ENCODE measurements at places on chromosomes 1 and 21.

- no peak for DNase-seq
Measured at GRCh38 chr21:46098303-46099141, 610 bp downstream of the COL6A2 start.

DNA sequence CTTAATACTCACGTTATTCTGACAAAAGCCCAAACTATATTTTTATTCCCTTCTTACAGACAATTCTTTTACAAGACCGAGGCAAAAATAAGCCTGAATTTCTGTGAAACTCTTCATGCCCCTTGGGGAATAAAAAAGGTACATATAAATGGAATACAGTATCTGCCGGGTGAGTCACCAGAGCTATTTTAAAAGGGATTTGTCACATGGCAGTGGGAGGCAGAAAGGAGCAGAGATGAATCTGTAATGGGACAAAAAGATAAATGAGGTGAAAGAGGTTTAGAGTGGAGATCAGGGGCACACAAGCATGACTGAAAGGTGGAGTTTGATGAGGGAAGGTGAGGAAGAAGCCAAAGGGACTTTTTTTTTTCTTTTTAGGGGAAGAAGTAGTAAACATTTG is 8.8 kb downstream of the XCL1 start:
- DNase-seq: no peak

DNA sequence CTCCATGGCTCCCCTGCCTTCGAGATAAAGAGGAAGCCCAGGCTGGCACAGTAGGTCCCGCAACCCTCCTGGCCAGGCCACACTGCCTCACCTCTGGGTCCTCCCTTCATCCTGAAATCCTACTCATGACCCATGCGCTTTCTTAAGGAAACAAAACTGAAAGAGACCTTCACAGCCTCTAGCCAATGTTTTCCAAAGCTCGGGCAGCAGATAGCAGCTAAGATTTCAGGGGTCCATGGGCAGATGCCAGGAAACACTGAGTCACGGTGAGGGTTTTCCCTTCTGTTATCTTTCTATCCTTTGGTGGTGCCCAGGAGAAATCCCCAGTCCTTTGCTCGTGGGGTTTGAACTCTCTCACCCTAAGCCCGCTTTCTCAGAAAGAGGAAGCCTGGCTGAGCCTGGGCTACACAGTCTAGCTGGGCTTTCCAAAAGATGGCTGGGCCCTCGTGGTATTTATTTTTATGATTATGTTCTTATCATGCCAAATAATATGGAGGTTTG is 26.6 kb downstream of the TTC39A start:
- DNase-seq: no peak

GRCh38 chr1:94602802-94603625 is 61.5 kb upstream of the F3 start:
- DNase-seq: no peak

DNA sequence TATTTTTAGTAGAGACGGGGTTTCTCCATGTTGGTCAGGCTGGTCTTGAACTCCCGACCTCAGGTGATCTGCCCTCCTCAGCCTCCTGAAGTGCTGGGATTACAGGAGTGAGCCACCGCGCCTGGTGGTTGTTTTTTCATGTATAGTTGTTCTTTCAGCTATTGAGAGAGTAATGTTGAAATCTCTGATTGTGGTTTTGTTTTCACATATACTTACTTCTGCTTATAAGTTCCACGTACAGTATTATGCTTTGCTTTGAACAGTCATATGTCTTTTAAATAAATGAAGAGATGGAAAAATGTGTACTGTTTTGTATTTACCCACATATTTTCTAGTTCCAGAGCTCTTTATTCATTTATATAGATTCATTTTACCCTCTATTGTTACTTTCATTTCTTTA is 44.5 kb downstream of the MARK1 start:
- no peak for DNase-seq

GRCh38 chr1:11569954-11570353 is 84.3 kb downstream of the FBXO2 start:
- no peak for DNase-seq

DNA sequence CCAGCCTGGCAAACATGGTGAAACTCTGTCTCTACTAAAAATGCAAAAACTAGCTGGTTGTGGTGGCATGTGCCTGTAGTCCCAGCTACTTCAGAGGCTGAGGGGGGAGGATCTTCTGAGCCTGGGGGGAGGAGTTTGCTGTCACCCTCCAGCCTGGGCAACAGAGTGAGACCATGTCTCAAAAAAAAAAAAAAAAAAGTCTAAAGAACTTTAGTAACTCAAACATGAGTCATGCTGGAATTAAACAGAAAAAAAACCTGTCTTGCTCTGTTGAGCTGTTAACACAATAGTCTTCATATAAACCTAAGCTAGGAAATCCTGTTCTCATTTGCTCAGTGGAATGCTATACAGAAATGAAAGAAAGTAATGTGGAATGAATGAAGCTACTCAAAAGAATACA is 16.7 kb upstream of the DISP1 start:
- DNase-seq: no peak

DNA sequence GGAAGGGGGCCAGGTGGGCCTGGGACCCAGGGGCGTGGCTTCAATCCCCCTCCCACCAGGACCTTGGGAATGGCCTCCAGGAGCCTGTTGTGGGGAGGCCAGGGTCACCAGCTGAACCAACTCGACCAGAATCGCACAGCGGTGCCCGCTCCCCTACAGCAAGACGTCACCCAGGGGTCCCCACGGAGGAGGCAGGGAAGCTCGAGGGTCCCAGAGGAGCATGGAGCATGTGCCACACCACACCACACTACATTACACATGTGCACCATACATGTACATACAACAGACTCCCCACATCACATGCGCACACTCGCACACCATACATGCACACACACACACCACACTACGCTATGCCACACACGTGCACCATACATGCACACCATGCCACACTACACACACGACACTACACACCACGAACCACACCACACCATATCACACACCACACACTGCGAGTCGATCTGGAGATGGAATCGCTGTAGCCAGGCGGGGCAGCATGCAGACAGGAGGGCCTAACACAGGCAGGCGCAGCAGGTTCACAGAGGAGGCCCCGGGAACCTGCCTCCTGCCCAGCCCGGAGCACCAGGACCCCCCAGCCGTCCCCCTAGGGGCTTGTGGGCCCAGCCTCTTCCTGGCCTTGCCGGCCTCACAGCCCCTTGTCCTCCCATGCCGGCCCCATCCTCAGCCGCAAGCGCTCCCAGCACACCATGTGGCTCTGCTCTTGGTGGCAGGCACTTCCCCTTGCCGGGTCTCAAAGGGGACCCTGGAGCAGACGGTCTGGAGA is 596 bp downstream of the ITGB2 start:
- no peak for DNase-seq

- DNase-seq: no peak
Measured at GRCh38 chr1:185238447-185238846, 78.6 kb downstream of the IVNS1ABP start.

DNA sequence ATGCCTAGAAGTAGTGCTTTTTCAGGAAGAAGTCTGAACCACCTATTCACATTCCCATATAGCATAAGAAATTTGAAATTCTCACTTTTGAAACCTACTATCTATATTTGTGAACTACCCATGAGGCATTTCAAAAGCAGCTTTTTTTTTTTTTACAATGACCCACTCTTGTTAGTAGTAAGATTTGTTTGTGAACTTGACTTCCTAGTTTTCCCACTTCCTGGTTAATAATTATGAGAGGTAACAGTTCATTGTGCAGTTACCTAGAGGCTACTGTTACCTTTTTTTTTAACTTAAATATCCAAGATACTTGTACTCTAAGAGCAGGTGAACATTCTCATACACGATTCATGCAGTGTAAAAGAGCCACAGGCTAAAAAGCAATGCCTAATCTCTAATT is 371.7 kb upstream of the ADGRL2 start:
- DNase-seq: no peak

- no peak for DNase-seq
Measured at GRCh38 chr1:17893891-17894631, 138.9 kb downstream of the ACTL8 start.

GRCh38 chr1:44616284-44616990 is 57.8 kb downstream of the TMEM53 start:
- DNase-seq: no peak

Measured in activated T-cell treated with anti-CD3 and anti-CD28 coated beads for 48 hours (primary cell).